ENCODE measurements at places on chromosomes 16 and 17. TPM values are rescaled to one million over a fixed set of nuclear protein-coding genes. Genes with fewer than 3 reads are reported as not detected.

- H3K27me3 ChIP-seq, result no peaks in the 10 kb centered on the region
- no peak overlapping the region for H3K4me3 ChIP-seq
- no peak for DNase-seq
- no peak overlapping the region for H3K27ac ChIP-seq
These were observed 68.7 kb downstream of the AATF start for GRCh38 chr17:37017404-37017803.

The NR1D1 gene
- 16.8 TPM for total RNA-seq

- DNase-seq, result no peak
- H3K27ac ChIP-seq, result no peak overlapping the region
- H3K27me3 ChIP-seq, result no peaks in the 10 kb centered on the region
- H3K4me3 ChIP-seq, result no peak overlapping the region
These were observed 2.6 kb upstream of the ALG1 start for GRCh38 chr16:5069048-5069447.

The IGSF6 gene
- total RNA-seq, result 3.3 TPM

The MT1M gene
- total RNA-seq, result 39.8 TPM

GRCh38 chr17:31877341-31877740 is 18.3 kb upstream of the COPRS start:
- no peaks in the 10 kb centered on the region for H3K4me1 ChIP-seq
- H3K27me3 ChIP-seq, result no peaks in the 10 kb centered on the region
- no peak overlapping the region for H3K27ac ChIP-seq
- DNase-seq, result no peak

- H3K4me3 ChIP-seq, result no peak overlapping the region
- H3K4me1 ChIP-seq, result peaks cover 9% of the 10 kb centered on the region
- no peak for DNase-seq
- no peaks in the 10 kb centered on the region for H3K27me3 ChIP-seq
- H3K27ac ChIP-seq, result no peak overlapping the region
- no peaks in the 10 kb centered on the region for H3K36me3 ChIP-seq
These were observed 40.2 kb downstream of the CDRT15 start for GRCh38 chr17:14196377-14196997.

GRCh38 chr17:75319904-75320691 is 30.9 kb upstream of the SLC25A19 start:
- H3K36me3 ChIP-seq, result peaks cover 44% of the 10 kb centered on the region
- DNase-seq, result no peak
- H3K27me3 ChIP-seq, result no peaks in the 10 kb centered on the region
- H3K4me1 ChIP-seq, result no peaks in the 10 kb centered on the region
- peak overlapping the region; percentile 22 for H3K27ac ChIP-seq

DNA sequence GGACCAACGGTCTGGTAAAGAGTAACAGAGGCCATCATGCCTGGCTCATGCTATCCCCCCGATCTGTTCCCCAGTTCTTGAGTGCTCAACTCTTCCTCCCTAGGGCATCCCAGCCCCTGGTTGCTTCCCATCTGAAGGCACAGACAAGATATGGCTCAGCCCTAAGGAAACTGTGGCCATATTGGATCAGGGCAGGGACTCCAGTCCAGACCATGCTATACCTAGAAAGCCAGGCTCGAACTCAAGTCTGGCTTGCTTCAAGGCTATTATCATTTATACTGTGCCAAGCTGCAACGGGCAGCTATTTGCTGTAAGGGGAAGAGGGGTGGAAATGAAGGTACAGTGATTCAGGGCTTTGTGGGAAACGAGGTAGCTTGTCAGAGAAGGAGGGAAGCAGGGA is 2.8 kb downstream of the UBTF start:
- peaks cover 21% of the 10 kb centered on the region for H3K4me1 ChIP-seq
- no peak overlapping the region for H3K4me3 ChIP-seq
- peaks cover 49% of the 10 kb centered on the region for H3K36me3 ChIP-seq
- no peak for DNase-seq
- no peaks in the 10 kb centered on the region for H3K27me3 ChIP-seq

- no peaks in the 10 kb centered on the region for H3K4me1 ChIP-seq
- H3K36me3 ChIP-seq, result no peaks in the 10 kb centered on the region
- H3K4me3 ChIP-seq, result no peak overlapping the region
- H3K27me3 ChIP-seq, result no peaks in the 10 kb centered on the region
These were observed 1.5 kb upstream of the KRTAP3-1 start for GRCh38 chr17:41010441-41010840.

DNA sequence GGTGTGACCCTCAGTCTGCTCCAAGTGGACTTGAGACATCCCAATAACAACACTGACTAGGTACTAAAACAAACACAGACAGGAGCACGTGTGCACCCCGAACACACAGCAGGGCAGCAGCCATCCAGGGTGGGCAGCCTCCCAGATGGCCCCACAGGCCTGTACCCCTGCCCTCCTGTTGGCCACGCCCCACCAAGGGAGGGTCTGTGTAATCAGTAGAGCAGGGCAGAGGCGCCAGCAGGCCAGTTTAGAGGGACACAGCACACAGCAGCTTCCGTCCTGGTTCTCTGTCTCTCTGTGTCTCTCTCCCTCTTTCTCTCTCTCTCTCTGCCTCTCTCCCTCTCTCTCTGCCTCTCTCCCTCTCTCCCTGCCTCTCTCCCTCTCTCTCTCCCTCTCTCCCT is 21.4 kb downstream of the ACTG1 start:
- no peaks in the 10 kb centered on the region for H3K27me3 ChIP-seq
- no peak overlapping the region for H3K27ac ChIP-seq
- no peak for DNase-seq

DNA sequence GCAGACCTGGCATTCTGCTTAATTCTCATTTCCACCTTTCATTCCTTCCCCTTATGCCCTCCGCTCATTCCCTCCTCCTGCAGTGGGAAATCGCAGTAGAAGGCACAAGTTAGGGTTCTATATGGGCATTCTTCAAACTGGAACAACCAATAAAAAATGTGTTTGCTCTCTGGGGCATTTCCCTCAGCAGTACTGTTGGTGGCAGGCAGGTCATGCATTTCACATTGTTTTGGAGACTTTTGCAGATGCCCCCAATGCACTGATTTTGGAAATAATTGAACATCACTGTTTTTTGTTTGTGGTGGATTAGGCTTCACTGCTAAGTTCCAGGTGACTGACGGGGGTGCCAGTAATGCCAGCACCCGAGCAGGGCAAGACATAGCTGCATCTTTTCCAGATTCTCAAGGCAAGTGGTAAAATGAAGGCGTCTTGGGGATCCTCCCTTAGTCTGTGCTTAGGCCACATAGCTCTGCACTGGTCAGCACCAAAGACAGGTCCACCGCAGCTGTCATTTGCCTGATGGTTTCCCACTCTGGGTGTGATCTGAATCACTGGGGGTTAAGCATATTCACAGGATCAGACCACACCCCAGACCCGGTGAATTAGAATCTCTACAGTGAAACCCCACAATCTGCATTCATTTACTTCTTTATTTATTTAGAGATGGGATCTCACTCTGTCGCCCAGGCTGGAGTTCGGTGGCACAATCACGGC is 304.5 kb downstream of the CPPED1 start:
- no peak for DNase-seq
- H3K36me3 ChIP-seq, result no peaks in the 10 kb centered on the region
- no peaks in the 10 kb centered on the region for H3K4me1 ChIP-seq
- H3K4me3 ChIP-seq, result no peak overlapping the region
- no peaks in the 10 kb centered on the region for H3K27me3 ChIP-seq
- H3K27ac ChIP-seq, result no peak overlapping the region

- DNase-seq, result no peak
- H3K4me3 ChIP-seq, result no peak overlapping the region
- H3K27me3 ChIP-seq, result no peaks in the 10 kb centered on the region
- H3K4me1 ChIP-seq, result peaks cover 9% of the 10 kb centered on the region
- no peak overlapping the region for H3K27ac ChIP-seq
These were observed 15.4 kb downstream of the ZFPM1 start for GRCh38 chr16:88468275-88469129.

The ZMYND15 gene
- total RNA-seq, result not detected

DNA sequence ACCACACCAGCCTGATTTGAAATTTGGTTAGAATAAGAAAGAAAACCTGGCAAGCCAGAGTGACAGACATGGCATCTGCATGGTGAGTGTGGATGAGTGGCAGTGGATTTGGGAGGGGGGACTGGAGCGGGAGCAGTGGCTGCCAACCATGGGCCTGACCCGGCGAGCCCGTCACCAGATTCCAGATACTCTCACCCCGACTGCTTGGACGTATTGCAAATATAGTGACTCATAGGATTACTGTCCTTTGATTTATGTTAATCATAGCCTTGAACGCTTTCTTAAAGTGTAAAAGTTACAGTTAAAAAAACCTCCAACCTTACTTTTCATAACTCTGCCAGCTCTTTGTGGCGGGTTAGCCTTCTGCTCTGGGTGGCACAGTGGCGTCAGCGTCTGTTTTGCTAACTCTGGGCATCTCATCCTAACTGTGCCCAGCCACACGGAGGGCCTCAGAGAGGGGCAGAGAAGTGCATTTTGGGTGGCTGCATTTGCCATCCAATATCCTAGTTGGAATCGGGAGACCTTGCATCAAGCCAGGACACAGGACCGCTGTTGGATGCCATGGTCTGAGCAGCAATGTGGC is 26.8 kb upstream of the FOXK2 start:
- no peak overlapping the region for H3K4me3 ChIP-seq
- H3K27me3 ChIP-seq, result no peaks in the 10 kb centered on the region
- H3K4me1 ChIP-seq, result no peaks in the 10 kb centered on the region
- H3K36me3 ChIP-seq, result peaks cover 19% of the 10 kb centered on the region
- H3K27ac ChIP-seq, result peak overlapping the region; percentile 33

- H3K27ac ChIP-seq, result no peak overlapping the region
- no peaks in the 10 kb centered on the region for H3K27me3 ChIP-seq
- peaks cover 28% of the 10 kb centered on the region for H3K4me1 ChIP-seq
- no peak for DNase-seq
- no peaks in the 10 kb centered on the region for H3K36me3 ChIP-seq
These were observed 47.2 kb downstream of the MEOX1 start for GRCh38 chr17:43614561-43614960.

The AGRP gene
- total RNA-seq, result not detected

The SLC12A3 gene
- not detected for total RNA-seq

The GP1BA gene
- not detected for total RNA-seq

The NACA2 gene
- total RNA-seq, result not detected

The SMIM5 gene
- total RNA-seq, result 41.1 TPM

DNA sequence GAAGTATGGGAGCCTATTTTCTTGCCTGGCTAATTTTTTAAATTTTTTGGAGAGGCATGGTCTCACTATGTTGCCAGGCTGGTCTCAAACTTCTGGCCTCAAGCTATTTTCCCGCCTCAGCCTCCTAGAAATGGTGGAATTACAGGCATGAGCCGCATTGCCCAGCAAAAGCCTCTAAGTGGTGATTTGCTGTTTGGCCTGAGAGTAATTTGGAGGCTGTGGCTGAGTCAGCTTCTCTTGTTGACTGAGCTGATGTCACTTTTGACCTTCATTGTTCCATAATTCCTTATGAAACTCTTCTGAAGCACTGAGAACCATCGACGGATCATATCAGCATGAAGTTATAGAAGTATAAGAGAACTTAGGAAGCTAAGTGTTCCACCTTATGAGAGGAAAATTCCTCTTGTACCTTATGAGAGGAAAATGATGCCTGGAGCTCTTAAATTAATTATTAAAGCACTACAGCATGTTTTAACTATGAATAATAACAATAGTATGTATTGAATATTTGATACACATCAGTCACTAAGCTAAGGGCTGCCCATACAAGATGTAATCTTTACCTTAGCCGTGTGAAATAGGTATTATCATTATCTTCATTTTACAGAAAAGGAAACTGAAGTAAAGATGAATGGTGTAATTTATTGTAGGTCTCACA is 220.8 kb upstream of the MON1B start:
- no peak overlapping the region for H3K4me3 ChIP-seq
- H3K27me3 ChIP-seq, result no peaks in the 10 kb centered on the region
- no peaks in the 10 kb centered on the region for H3K4me1 ChIP-seq

The HSPB9 gene
- 0.22 TPM for total RNA-seq

The MPV17L gene
- 18.6 TPM for total RNA-seq

GRCh38 chr17:7720125-7720524 is 2.6 kb downstream of the DNAH2 start:
- H3K36me3 ChIP-seq, result no peaks in the 10 kb centered on the region
- peaks cover 43% of the 10 kb centered on the region for H3K27me3 ChIP-seq
- DNase-seq, result no peak
- peaks cover 20% of the 10 kb centered on the region for H3K4me1 ChIP-seq

GRCh38 chr17:3683054-3683511 is 12.9 kb downstream of the P2RX5 start:
- H3K4me3 ChIP-seq, result no peak overlapping the region
- H3K27ac ChIP-seq, result no peak overlapping the region
- H3K27me3 ChIP-seq, result peaks cover 33% of the 10 kb centered on the region
- no peaks in the 10 kb centered on the region for H3K36me3 ChIP-seq

GRCh38 chr17:18951941-18952842 is at the start of gene SLC5A10:
SLC5A10 (plus strand) TSS chr17:18952165; CDS start chr17:18952206, 41 bp downstream.
- no peaks in the 10 kb centered on the region for H3K4me1 ChIP-seq
- no peaks in the 10 kb centered on the region for H3K36me3 ChIP-seq
- DNase-seq, result no peak
- no peak within 1 kb of the TSS for H3K4me3 ChIP-seq
- no peak within 1 kb of the TSS for H3K27ac ChIP-seq

DNA sequence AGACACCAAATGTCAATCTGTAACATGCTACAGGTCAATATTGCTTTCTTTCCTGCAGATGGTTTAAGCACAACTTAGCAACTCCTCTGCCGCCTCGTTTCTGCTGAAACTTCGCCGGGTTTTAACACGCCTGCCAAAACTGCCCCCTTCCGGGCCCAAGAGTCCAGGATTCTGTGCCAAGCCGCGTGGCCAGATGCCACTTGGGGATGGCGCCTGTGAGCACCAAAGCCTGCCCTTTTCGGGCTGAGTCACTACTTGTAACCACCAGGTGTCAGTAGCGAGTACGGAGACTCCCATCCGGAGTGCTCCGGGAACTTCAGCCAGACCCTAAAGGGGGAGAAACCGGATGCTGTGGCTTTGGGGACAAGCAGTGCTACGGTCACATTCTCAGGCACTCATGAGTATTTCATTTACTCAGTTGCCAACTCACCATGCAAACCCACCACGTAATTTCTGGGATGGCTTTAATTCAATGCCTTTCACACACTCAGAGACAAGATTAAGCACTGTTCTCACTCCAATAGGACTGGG is 7.8 kb downstream of the PMP22 start:
- H3K27me3 ChIP-seq, result no peaks in the 10 kb centered on the region
- peaks cover 80% of the 10 kb centered on the region for H3K36me3 ChIP-seq
- H3K27ac ChIP-seq, result peak overlapping the region; percentile 96
- peaks cover 79% of the 10 kb centered on the region for H3K4me1 ChIP-seq
- peak overlapping the region; percentile 72 for H3K4me3 ChIP-seq
- DNase-seq, result peak; percentile 56

The HSD17B1 gene
- 4.4 TPM for total RNA-seq

The KRTAP3-1 gene
- not detected for total RNA-seq

DNA sequence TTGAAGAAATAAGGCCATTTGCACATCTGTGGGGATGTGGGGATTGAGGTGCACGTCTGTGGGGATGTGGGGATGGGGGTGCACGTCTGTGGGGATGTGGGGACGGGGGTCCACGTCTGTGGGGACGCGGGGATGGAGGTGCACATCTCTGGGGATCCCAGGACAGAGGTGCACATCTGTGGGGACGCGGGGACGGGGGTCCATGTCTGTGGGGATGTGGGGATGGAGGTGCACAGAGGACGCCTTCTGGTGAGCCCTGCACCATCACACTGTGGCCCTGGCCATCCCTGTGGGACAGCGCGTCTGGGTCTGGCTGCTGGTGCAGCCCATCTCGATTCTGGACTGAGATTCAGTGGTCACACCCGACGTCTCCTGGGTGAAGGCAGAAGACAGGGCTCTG is 161.4 kb downstream of the LAT start:
- H3K27me3 ChIP-seq, result no peaks in the 10 kb centered on the region
- DNase-seq, result no peak

The SLC35G6 gene
- not detected for total RNA-seq

- H3K27ac ChIP-seq, result no peak overlapping the region
- no peaks in the 10 kb centered on the region for H3K27me3 ChIP-seq
- no peak for DNase-seq
- H3K4me3 ChIP-seq, result no peak overlapping the region
These were observed 87.5 kb downstream of the SOCS1 start for GRCh38 chr16:11168386-11169051.

GRCh38 chr17:40813804-40814203 is 8.6 kb downstream of the KRT10 start:
- no peak overlapping the region for H3K4me3 ChIP-seq
- H3K36me3 ChIP-seq, result peaks cover 12% of the 10 kb centered on the region
- no peaks in the 10 kb centered on the region for H3K27me3 ChIP-seq
- no peak overlapping the region for H3K27ac ChIP-seq

Measured in tibial nerve (tissue), 4 donors.